H9 (cell line): ENCODE measurements at places on chromosomes 12 and 14. TPM values are rescaled to one million over a fixed set of nuclear protein-coding genes. Genes with fewer than 3 reads are reported as not detected.
A peak's percentile ranks its signal among the peaks of the same experiment; 100 is the strongest.

Gene KLRC2
- not detected in 2 replicates for total RNA-seq

Gene CCDC196
- total RNA-seq = not detected in 2 replicates

- H3K4me3 ChIP-seq = no peak overlapping the region
- no peaks in the 10 kb centered on the region for H3K36me3 ChIP-seq
- H3K27ac ChIP-seq = no peak overlapping the region
Observed at GRCh38 chr12:15731940-15732339, 57.2 kb downstream of the EPS8 start.

- no peak overlapping the region for H3K27ac ChIP-seq
- H3K36me3 ChIP-seq = no peaks in the 10 kb centered on the region
- no peaks in the 10 kb centered on the region for H3K27me3 ChIP-seq
- DNase-seq = no peak
- H3K4me3 ChIP-seq = no peak overlapping the region
- no peaks in the 10 kb centered on the region for H3K4me1 ChIP-seq
Observed at GRCh38 chr12:21607701-21608100, 3.1 kb upstream of the GYS2 start.

GRCh38 chr12:58387199-58387598 lies 445.8 kb downstream of the ATP23 start:
- no peak overlapping the region for H3K27ac ChIP-seq
- H3K36me3 ChIP-seq = no peaks in the 10 kb centered on the region
- peaks cover 4% of the 10 kb centered on the region; the same call in 1 of the 2 replicates for H3K4me1 ChIP-seq
- no peaks in the 10 kb centered on the region for H3K27me3 ChIP-seq
- no peak overlapping the region for H3K4me3 ChIP-seq
- DNase-seq = no peak

- H3K4me3 ChIP-seq = no peak overlapping the region
- no peaks in the 10 kb centered on the region for H3K27me3 ChIP-seq
- no peak overlapping the region for H3K27ac ChIP-seq
- peaks cover 3% of the 10 kb centered on the region; the same call in 1 of the 3 replicates for H3K36me3 ChIP-seq
- peaks cover 3% of the 10 kb centered on the region; the same call in 1 of the 2 replicates for H3K4me1 ChIP-seq
- DNase-seq = no peak
Observed at GRCh38 chr14:101736585-101736984, 24.9 kb upstream of the PPP2R5C start.

GRCh38 chr12:111780166-111780565 lies 13.4 kb downstream of the ALDH2 start:
- no peak overlapping the region for H3K4me3 ChIP-seq
- H3K4me1 ChIP-seq = no peaks in the 10 kb centered on the region; the same call in 1 of the 2 replicates
- peaks cover 41% of the 10 kb centered on the region for H3K36me3 ChIP-seq
- H3K27ac ChIP-seq = no peak overlapping the region
- no peaks in the 10 kb centered on the region for H3K27me3 ChIP-seq

GRCh38 chr12:89038831-89039512 lies 313.3 kb downstream of the DUSP6 start:
- H3K4me1 ChIP-seq = no peaks in the 10 kb centered on the region
- H3K4me3 ChIP-seq = no peak overlapping the region
- no peak for DNase-seq
- no peak overlapping the region for H3K27ac ChIP-seq
- no peaks in the 10 kb centered on the region for H3K27me3 ChIP-seq
- H3K36me3 ChIP-seq = no peaks in the 10 kb centered on the region

GRCh38 chr12:117036547-117036946 lies 62.7 kb downstream of the TESC start:
- DNase-seq = no peak
- H3K27me3 ChIP-seq = no peaks in the 10 kb centered on the region
- no peak overlapping the region for H3K27ac ChIP-seq
- H3K4me1 ChIP-seq = no peaks in the 10 kb centered on the region

DNA sequence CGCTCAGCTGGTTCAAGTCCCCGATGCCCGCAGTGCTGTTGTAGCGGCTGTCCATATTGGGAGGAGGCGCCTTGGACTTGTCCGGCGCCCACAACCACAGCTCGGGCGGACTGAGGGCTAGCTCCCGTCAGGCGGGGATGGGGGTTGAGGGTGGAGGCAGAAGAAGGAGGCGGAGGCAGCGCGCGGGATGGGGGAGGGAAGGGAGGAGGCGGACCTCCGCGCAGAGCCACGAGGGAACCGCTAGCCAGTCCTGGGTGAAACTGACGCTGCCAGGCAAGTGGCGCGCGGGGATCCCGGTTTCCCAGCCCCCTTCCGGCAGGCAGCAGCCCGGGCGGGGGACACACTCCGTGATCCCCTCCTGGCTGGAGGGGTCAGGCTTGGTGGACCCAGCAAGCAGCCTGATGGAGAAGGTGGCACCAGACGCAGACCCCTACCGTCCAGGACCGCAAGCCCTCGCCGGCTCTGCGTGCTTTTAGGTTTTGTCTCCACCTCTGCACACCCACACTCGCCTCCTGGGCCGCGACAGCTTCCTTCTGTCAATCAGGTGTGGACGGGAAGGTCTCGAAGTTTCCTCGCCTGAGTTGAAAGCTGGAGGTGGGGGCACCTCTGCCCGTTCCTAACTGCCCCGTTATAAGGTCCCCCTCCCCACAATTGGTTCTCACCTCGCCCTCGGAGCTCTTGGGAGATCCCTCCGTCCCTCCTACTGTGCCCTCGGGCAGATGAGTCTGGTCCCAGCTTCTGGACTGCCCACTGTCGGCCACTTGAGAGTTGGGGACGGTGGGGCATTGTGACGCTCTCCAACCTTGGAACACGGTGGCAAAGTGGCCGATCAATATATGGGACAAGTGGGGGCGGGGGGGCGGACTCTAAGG lies at the start of gene CPNE8:
TSS of gene CPNE8 (minus strand) at position 112 of the 872 bp plus-strand sequence. CDS start at position 55, 57 bp downstream.
- no peak within 1 kb of the TSS for H3K27ac ChIP-seq
- H3K36me3 ChIP-seq = no peaks in the 10 kb centered on the region
- peak; percentile 75 for DNase-seq
- H3K4me1 ChIP-seq = no peaks in the 10 kb centered on the region
- H3K27me3 ChIP-seq = no peaks in the 10 kb centered on the region
